Activated CD4-positive, alpha-beta memory T cell treated with anti-CD3 and anti-CD28 coated beads, Interleukin-2, amount 10 ng/mL, durations not matched to agents 7 days and 5 days (primary cell): ENCODE measurements at places on chromosomes 1 and 21. TPM values are rescaled to one million over a fixed set of nuclear protein-coding genes. Genes with fewer than 3 reads are reported as not detected.

DNA sequence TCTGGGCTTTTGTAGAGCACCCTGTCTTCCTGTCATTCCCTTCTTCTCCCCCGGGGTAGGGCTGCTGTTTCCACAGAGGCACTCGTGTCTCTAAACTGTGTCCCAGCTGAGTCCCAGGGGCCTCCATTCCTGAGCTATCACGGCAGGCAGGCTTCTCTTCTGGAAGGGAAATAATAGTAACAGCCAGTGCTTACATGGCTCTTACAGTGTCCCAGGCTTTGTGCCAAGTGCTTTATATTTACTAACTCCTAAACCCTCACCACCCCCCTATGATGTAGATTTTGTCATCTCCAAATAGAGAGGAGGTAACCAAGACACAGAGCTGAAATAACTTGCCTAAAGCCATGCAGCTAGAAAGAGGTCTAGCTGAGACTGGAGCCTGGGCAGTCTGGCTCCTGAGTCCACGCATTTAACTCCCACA, 1.4 kb upstream of the CELF3 start:
- DNase-seq: no peak

MSH4 gene
- total RNA-seq: 0.25 TPM

GRCh38 chr1:6822530-6823359, 37.5 kb downstream of the CAMTA1 start:
- no peak for DNase-seq

- no peak for DNase-seq
Measured at GRCh38 chr1:75616436-75617433, 5.8 kb upstream of the SLC44A5 start.

DNA sequence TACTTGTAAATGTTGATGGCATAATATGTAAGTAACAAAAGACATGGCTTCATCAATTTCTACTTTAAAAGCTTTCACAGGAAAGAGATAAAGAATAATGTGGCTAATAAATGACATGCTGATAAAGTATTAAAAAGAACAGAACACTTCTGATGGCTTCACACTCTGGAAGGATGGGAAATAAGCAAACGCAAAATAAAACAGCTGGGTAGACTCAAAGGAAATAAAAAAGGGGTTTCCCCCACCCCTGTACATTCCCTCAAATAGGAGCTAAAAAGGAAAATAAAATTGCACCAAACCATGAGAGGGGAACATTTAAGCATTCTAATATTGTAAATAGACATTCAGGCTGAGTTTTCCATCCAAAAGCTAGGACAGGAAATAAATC, 27.0 kb upstream of the DYRK1A start:
- no peak for DNase-seq

- DNase-seq: no peak
Measured at GRCh38 chr1:92995441-92996430, 34.5 kb upstream of the DIPK1A start.

LIPI gene
- total RNA-seq: not detected

DNA sequence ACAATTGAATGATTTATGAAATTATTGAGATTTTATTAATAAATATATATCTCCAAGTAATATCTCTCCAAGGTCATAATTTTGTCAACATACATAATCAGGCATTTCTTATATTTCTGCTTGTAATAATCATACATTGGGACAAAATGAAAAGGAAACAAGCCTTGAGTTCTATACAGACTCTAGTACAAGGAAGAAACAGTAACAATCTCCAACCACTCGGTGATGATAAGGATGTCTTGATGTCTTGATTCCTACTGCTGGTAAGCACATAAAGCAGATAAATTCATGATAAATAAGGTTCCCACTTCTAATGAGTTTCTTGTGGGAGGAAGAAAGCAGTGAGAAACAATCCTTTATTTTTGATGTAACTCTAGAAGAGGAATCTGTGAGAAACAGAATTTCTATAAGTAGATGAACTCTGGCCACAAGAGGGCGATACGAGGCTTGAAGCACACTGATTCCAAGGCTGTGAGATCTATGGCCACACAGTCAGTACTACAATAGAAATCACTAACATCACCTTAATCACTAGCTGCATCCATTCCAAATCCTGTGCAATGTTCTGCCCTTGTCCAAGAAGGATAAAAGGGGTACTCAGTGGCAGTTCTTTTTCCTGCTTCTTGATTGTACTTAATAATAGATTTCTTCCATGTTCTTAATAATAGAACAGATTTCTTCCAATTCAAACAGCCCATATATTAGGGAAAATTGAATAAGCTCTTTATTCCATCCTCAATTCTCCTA, 41.4 kb upstream of the LRRC8B start:
- peak; percentile 82 for DNase-seq

DNA sequence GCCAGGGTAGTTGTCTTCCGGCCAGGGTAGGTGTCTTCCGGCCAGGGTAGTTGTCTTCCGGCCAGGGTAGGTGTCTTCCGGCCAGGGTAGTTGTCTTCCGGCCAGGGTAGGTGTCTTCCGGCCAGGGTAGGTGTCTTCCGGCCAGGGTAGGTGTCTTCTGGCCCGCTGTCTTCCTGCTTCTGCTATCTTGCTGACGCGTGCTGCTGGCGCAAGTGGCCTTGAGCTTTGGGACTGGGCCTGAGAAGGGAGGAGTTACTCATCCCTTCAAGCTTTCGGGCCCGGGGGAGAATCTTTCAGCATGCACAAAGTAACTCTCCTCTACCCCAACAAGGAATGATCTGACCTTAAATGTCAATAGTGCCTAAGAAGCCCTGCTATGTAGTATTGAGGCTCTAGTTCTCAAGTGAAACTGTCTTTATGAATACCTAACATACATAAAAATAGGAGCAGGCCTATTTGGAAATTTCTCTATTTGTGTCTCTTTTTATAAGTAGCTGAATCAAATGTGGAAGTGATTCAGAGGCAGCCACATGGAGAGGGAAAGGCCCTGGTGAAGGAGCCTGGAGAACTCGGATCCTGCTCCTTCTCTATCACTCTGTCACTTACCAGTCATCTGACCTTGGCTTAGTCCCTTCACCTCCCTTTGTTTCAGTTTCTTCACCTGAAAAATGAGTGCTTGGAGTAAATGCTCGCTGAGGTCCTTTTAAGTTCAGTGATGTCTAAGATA, 65.6 kb downstream of the RGL1 start:
- DNase-seq: no peak

CR2 gene
- total RNA-seq: not detected

- no peak for DNase-seq
Measured at GRCh38 chr1:91682882-91683597, 182.4 kb downstream of the CDC7 start.

MYBPH gene
- total RNA-seq: not detected

- no peak for DNase-seq
Measured at GRCh38 chr1:25586181-25586588, 30.4 kb upstream of the MAN1C1 start.

GRCh38 chr1:159889202-159889601, 10.8 kb downstream of the CFAP45 start:
- DNase-seq: no peak

DNA sequence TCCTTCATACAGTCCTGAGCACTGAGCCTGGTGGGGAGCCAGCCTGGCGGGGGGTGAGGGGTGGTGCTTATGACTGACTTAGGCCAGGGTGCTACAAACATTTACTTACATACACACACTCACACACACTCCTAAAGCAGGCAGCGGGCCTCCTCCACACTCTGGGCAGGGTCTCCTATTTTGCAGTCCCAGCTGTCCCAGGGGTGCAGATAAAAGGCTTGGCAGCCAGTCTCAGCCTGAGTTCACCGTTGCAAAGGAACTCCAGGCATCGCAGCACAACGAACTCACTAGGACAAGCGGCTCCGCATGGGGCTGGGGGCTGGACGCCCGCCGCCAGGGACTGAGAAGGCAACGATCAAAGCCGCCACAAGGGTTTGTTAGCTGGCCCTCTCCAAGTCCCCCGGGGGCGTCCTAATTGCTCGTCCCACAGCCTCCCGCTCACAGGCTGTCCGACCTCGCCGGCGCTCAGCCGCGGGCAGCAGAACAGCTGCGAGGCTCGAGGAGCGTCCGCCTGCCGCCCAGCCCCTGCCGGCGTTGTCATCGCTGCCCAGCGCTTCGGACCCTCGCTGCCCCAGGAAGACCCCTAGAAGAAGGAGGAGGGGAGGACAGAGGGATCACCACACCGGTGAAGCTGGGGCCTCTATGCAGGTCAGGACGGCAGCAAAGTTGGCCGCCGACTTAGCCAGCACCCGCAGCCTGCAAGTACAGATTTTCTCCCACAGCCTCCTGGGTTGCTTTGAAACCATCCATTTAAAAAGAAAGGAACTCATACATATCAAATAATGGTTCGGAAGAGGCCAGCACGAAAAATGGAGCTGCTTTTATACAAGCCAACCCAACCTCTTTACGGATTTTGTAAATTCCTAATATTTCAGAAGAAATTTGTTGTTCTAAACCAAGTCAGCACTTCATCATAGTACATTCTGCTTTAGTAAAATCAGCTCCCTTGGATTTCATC, 6.2 kb downstream of the BARHL2 start:
- DNase-seq: no peak

- DNase-seq: no peak
Measured at GRCh38 chr1:30726236-30726635, 2.9 kb upstream of the MATN1 start.
